Left cardiac atrium (tissue), 4 donors: ENCODE measurements at places on chromosomes 13 and 19.
A peak's percentile ranks its signal among the peaks of the same experiment; 100 is the strongest.

DNA sequence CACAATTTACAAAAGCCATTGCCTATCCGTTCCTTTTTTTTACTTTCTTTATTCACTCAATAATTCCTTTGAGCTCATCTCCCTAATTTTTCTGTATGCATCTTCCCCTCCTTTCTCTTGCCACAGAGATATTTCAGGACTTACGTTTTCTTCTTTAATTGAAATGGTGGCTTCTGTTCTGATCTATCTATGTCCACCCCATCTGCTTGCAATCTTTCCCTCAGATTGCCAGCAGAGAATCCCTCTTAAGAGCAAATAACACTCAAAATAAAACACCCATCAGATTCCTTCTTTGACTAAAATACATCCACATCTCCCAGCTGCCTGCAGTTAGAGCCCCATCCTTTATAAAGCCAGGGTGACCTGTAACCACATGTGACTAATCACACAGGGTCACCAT lies 478.6 kb downstream of the EFNB2 start:
- no peak for DNase-seq

DNA sequence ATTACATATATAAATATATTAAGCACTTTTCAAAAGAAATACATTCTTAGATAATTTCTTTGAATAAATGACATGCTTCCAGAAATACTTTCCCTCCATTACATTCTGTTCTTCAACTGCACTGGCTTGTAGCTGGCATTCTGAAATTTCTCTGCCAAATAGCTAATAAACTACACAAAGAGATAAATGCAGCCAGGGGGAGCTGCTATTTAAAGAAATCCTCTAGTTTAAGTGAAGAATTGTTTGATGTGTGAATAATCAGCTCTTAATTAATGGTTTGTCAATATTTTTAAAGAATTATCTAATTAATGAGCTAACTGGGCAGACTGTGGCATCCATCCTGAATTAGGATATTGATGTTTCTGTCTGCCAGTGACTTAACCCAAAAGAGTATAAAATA lies 30.7 kb downstream of the SLC7A1 start:
- no peak for DNase-seq

- no peak for DNase-seq
Measured at GRCh38 chr19:39915101-39915847, 19.2 kb downstream of the FCGBP start.

DNA sequence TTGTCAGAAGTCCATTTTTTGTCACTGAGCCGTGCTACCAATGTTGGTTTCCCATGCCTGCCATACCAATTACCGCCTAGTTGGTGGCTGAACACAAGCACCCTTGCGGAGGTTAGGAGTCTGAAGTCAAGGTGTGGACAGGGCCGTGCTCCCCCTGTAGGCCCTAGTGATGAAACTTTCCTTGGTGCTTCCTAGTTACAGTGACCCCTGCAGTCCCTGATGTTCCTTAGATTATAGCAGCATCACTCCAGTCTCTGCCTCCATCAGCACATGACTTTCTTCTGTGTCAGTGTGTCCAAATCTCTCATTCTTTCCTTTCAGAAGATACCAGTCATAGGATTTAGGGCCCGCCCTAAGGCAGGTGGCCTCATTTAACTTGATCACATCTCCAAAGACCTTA lies 99.0 kb downstream of the MYO16 start:
- DNase-seq, result no peak

DNA sequence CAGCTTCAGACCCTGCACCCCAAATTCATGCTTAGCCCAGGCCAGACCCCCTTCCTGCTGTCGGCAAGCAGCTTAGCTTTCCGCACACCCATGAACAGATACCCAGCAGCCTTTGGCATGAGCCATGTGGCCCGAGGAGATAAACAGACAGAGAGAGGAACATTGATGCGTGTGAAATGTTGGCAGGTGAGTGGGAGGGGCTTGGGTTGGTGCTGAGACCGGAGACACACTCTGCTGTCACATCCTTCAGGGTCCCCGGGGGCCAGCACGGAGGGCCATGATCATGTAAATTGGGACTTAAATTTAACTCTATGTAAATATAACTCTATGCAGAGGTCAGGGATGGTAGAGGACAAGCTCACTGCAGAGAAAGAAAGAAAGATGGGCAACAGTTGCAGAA lies 1.5 kb downstream of the CD22 start:
- no peak for DNase-seq

- no peak for DNase-seq
Measured at GRCh38 chr19:44066305-44066704, 5.7 kb upstream of the ZNF284 start.

GRCh38 chr19:11091703-11092153 lies 2.5 kb downstream of the LDLR start:
- peak; percentile 69 for DNase-seq

DNA sequence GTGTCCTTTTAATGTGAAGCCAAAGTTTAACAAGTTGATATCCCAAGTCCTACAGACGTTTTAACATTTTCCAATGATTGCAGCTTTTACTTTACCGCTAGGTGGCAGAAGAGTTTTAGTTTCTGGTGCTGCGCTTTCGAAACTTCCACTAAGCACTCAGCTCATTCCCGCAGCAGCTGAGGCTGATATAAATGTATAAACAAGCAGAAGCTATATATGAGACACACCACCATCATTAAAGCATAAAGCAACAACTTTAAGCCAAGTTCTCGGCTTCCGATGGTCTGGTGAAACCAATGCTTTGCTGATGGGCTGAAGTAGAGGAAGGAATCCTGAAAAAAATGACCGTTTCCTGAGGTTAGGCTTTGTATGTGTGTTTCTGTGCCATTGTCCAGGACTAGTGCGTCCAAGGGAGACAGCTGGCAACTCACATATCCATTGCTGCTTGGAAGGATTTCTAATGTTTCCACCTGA lies 753.9 kb downstream of the OLFM4 start:
- DNase-seq, result no peak

- DNase-seq, result peak; percentile 67
Measured at GRCh38 chr13:99980201-99980823, 1.3 kb upstream of the ZIC2 start.

- no peak for DNase-seq
Measured at GRCh38 chr13:27005556-27005955, 166.1 kb downstream of the USP12 start.

DNA sequence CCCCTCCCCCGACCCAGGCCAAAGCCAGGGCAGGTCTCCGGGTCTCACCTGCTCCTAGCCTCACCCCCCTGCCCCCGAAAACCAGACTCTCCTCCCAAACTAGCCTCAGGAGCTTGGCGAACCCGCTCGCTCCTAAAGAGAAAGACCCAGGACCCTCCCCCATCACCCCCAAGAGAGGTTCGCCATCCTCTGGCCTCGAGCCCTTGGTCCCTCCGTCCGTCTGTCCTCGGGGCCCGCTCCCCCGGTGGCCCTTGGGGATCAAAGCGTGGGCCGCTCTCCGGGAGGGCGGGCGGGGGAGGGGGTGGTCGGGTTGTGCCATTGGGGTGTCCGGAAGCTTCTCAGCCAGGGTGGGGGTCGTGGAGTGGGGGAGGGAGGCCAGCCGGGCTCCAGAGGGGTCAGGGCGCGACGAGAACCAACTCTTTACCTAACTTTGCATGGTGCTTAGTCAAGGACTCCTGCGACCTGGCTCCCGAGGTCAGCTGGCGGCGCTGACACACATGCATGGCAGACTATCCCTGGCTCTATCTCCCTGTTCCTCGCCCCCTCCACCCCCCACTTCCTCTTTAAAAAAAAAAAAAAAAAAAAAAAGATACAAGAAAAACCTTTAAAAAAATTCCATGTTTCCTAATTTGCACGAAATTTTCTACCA lies 15.6 kb downstream of the SMIM24 start:
- DNase-seq, result no peak

DNA sequence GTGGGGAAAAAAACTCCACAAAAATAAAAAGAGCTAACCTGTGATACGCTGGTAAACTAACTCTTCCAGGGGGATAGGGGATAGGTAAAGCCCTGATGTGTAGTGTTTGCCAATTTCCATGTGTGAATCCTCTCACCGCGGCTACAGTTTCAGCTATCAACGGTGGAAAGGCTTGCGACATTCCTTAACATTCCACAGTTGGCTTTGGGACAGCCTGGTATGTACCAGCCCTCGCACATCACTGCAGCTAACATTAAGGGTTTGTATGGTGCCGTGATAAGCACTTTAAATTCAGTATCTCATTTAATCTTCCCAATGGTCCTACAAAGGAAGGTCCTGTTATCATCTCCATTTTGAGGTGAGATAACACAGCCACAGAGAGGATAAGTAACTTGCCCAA lies 112.4 kb downstream of the KATNAL1 start:
- DNase-seq, result no peak

GRCh38 chr13:37475966-37476365 lies 122.6 kb downstream of the POSTN start:
- no peak for DNase-seq

DNA sequence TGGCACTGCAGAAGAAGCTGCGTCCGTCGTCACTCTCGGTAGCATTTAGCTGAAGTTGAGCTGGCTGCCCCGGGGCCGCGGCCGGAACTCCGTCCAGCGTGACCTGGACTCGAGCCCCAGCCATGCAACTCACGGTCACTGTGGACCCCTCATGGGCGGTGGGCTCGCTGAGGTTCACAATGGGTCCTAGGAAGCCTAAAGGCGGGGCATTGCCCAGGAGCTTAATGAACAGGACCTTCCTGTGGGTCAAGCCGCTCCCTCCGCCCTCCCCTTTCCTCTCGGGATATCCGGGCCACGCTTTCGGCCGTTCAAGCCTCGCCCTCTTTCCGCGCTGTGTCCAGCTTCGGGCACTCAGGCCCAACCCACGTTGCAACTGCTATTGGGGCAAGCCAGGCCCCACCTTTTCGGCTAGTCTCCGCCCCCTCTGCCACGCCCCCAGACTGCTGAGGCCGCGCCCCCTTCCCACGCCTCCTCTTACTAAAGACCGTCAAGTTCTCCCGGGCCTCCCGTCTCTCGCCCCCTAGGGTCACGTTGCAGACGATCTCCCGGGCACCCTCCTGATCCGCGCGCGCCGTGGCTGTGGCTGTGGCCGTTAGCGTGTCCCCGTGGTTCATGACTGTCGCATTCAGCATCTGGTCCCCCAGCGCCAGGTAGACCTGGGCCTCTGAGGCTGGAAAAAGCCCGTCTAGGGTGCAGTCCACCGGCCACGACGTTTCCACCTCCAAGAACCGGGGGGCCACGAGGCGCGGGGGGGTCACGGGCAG lies 1.4 kb upstream of the RAVER1 start:
- DNase-seq, result peak; percentile 97

DNA sequence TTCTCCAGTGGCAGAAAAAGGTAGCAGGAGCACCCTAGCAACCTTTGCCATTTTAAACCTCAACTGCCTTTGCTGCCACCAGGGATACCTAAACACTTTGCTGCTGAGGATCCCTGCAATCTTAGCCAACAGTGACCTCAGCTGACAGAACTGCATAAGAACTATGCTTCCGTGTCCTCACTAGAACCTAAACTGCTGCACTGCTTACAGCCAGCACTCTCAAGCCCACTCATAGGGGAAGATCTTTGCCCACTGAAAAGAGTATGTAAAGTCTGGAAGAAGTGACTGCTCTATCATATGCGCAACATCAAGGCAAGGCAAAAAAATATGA lies 270.0 kb upstream of the PCDH20 start:
- no peak for DNase-seq
